Forelimb muscle (tissue), 1 donor: ENCODE measurements at places on chromosomes 6 and 20.

GRCh38 chr20:6708010-6708409 is 59.5 kb upstream of the BMP2 start:
- no peak for DNase-seq

DNA sequence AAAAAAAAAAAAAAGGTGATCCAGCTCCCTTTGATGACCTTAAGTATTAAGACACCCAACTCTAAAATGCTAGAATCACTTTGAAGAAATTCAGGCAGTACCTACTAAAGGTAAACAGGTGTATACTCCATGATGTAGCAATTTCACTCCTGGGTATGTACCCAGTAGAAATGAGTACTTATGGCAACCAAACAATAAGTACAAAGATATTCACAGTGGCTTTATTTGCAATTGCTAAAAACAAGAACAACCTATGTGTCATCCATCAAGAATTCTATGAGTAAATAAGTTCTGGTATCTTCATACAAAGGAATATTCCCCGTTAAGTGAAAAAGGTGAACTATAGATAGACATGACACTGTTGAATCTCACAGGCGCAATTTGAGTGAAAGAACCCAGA is 29.4 kb downstream of the MDGA1 start:
- DNase-seq: no peak

GRCh38 chr6:122753000-122753687 is 26.4 kb upstream of the FABP7 start:
- no peak for DNase-seq

- DNase-seq: no peak
Measured at GRCh38 chr20:10178727-10179313, 39.8 kb upstream of the SNAP25 start.

DNA sequence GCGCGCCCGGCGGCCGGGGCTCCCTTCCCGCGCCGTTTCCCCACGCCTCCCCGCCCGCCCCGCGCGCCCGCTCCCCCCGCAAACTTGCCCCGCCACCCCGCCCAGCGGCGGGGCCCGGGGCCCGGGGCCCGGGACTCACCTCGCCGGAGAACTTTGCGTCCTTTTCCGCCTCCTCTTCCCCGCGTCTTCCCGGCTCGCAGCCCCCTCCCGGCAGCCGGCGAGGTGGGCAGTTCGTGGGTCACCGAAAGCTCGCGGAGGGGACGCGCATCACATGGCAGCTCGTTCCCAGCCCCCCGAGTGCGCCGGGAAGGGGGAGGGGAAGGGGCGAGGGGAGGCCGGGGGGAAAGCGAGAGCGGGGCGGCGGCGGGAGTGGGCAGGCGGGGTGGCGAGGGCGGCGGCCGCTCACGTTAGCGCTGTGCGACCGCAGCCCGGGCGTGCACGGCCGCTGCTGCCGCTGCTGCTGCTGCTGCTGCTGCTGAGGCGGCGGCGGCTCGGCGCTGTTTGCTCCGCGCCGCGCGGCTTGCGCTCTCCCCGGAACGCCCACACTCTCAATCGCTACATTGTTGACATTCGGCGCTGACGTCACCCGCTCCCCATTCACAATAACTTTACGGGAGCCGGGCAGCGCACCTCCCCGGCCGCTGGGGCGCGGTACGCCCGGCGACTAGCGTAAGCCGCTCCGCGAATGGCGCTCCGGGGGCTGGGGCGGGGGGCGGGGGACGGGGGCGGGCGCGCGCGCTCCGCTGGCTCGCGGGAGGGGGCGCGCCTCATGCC is at the start of gene BACH2:
Gene BACH2, minus strand, starts transcription at position 503 of the 774 bp plus-strand sequence. CDS start 287,999 bp downstream, outside the sequence.
- DNase-seq: peak; percentile 73

- DNase-seq: no peak
Measured at GRCh38 chr6:125367036-125367782, 65.4 kb upstream of the HDDC2 start.

DNA sequence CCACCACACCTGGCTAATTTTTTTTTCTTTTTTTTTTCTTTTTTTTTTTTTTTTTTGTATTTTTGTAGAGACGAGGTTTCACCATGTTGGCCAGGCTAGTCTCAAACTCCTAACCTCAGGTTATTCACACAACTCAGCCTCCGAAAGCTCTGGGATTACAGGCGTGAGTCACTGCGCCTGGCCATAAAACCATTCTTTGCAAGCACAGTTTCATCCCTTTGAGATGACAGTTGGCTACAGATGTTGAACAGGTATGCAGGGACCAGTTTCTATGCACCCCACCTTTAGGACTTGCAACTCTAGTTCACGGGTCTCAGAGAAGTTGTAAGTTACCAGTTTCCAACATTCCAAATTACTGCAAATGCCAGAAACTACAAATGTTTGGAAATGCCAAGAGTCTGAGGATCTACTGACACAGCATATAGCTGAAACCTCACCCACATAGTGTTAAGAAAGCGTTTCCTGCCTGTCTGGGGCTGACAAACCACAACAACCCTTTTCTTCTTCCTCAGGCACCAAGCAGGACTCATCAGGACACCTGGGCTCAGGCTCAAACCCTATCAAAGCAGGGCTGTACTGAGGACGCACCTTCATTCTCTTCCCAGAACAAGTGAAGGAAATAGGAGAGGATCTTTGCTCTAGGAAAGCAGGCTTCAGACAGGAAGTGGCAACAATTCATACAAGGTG is 22.9 kb downstream of the ARHGAP18 start:
- DNase-seq: no peak

DNA sequence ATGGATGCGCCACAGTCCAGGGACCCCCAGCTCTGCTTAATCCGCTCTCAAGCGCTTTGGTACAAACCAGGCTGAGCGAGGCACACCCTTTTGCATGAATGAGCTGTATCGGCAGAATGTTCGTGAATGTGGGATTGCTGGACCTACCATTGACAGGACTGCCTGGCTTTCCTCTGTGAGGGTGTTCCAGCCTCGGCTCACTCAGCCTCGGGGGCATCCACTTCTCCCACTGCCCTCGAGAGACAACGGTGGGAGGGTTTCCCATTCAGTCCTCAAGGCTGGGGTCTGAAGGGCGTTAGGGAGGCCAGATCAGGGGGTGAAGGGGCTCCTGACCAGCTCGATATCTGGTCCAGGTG is 17.4 kb downstream of the MDFI start:
- no peak for DNase-seq

- DNase-seq: no peak
Measured at GRCh38 chr20:50054626-50055511, 58.1 kb downstream of the UBE2V1 start.

GRCh38 chr6:100300221-100300736 is 164.4 kb downstream of the SIM1 start:
- DNase-seq: no peak

- DNase-seq: no peak
Measured at GRCh38 chr20:63830841-63831588, at the start of gene ZBTB46. ZBTB46 (minus strand) TSS chr20:63831264; CDS start chr20:63790757, 40,507 bp downstream.

DNA sequence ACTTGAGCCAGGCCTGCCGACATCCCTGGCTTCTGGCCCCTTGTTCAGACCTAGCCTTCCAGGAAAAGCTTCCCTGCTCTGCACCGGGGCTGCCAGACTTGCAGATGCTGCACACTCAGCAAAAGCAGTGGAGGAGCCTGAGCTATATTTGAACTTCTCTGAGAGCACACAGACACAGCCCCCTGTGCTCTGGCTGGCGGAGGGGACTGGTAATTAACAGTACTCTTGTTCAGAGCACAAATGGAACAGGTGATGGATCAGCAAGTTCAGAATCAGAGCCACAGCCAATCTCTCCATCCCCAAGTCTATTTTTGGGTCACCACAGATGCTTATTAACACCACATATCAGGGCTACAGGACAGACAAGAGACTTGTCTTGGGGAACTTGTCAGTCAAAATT is 27.6 kb upstream of the RIMS4 start:
- DNase-seq: no peak

- DNase-seq: no peak
Measured at GRCh38 chr6:167400482-167401138, 75.7 kb downstream of the TTLL2 start.

DNA sequence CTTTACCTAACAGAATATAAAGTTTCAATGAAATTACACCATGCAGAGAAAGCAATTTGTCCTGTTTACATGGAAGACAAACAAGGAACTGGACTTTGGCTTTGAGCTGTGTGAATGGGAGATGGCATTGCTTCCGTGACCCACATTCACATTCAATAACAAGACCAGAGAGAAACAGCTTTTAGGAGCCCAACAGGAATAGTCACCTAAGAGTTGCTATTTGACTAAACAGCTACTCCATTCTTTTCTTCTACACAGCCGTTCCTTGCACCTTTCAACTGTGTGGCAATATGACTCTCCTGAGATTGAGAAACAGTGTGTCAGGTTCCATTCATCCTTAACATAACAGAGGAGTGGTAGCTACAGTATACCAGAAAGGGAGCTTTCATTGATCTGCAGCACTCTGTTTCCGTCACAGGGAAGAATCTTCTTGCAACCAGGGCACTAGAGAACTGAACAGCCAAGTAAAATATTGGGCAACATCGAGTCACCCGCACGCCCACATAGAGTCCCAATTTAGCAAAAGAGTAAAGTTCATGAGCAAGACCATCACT is 355.1 kb downstream of the HAO1 start:
- no peak for DNase-seq

DNA sequence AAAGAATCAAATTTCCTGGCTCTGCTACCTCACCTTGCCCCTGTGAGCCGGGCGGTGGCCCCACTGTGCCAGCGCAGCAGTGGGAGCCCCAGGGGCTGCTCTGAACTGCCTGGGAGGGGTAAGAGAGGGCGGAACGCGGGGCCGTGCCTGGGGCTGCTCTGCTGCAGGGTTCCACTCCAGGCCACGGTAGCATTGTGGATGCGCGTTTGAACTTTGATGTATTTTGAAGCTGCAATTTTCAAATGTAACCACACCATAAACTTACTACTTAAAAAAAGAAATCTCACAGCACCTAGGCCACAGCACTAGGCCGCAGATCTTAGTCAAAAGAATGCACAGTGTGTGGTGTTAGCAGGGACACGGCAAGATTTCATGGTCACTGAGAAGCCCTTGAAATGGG is 57.5 kb downstream of the PRDM1 start:
- DNase-seq: no peak

- no peak for DNase-seq
Measured at GRCh38 chr6:829656-830055, 136.7 kb upstream of the EXOC2 start.

DNA sequence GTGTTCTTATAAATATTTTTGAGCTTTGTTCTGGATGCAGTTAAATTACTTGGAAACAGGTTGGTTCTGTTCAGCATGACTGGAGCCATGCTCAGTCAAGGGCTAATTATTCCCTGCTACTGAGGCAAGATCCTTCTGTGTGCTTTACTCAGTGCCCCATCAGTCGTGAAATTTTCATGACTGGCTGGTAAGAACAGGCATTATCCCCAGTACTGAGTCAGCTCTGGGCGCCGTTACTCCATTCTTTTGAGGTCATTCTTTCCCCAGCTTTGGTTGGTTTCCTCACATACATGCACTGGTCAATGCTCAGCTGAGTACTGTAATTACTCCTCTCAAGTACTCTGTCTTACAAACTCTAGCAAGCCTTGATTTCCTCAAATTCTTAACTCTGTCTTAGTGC is 71.3 kb downstream of the CDKAL1 start:
- no peak for DNase-seq

DNA sequence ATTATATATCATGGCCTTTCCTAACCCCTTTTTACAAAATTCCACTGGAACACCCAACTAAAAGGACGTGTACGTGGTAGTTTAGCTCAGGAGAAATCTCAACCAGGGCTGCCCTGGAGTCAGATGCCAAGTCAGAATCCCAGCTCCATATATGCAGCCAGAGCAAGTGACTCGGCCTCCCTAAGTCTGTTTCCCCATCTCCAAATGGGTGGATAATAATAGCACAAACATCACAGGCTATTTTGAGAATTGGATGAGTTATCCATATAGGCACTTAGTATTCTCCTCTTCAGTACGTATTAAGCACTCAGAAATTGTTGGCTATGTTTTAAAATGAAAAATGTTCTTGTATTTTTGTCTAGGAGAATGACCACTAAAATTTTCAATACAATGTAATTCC is 481.5 kb downstream of the CD109 start:
- DNase-seq: no peak

GRCh38 chr6:53862662-53863462 is 68.1 kb downstream of the LRRC1 start:
- peak; percentile 25 for DNase-seq

DNA sequence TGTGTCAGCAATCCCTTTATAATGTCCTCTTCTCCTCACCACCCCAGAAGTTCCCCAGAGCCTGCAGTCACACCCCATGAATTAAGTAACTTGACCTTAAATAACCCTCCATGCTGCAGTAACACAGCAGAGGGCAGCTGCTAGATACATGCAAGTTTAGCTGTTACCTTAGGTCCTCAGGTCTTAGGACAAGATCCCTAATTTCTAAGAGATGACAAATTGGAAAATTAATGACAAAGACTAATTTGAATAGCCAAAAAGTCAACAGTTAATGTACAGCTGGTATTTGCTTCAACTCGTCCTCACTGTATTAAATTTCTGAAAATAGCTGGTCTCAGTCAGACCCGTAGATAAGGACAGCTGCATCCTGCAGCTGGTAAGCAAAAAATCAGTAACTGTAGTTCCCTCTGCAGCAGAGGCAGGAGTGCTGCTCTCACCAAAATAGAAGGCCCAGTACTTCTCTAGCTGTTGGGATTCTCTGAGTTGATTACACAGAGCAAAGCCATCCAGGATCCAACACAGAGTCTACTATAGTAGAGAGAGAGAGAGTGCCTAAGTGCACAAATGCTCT is 62.4 kb downstream of the TNFRSF21 start:
- DNase-seq: peak; percentile 48

GRCh38 chr6:92166666-92167065 is 1252.7 kb downstream of the EPHA7 start:
- DNase-seq: no peak

GRCh38 chr6:108156938-108157233 is 8.9 kb upstream of the NR2E1 start:
- DNase-seq: no peak

- no peak for DNase-seq
Measured at GRCh38 chr6:73823832-73824231, 127.8 kb downstream of the CD109 start.

DNA sequence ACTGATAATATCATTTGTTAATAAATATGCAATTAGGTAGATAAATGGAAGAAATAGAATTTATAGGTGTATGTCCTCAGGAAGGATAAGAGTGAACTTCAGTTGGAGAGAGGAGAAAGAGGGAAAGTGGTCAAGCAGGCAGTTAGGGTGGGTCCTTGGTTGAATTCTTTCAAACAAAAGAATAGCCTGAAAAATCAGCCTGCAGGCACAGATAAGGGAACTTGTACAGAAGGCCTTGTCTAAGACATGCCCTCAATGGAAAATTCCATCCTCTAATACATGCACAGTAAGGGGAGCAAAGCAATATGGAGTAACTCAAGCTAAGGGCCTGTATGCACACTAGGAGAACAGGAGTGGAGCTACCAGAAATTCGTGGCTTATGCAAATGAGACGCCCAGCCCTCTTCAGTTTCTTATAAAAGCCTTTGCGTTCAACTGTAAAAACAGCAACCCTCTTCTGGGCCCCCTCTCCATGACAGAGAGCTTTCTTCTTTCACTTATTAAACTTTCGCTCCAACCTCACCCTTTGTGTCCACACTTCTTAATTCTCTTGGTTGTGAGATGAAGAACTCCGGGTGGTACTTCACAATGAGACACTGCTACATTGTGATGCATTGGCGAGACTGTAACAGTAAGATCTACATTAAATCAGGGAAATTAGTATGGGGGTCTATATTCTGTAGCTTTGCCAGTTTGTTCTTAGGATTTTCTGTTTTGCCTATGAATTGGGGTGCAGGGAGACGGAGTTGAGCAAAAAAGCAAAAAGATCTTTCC is 147.0 kb downstream of the HS3ST5 start:
- DNase-seq: no peak
